ENCODE measurements at places on chromosomes 12 and 14. TPM values are rescaled to one million over a fixed set of nuclear protein-coding genes. Genes with fewer than 3 reads are reported as not detected.
A peak's percentile ranks its signal among the peaks of the same experiment; 100 is the strongest.

The CD4 gene
- 14.8 TPM for total RNA-seq

The FOXM1 gene
- total RNA-seq = 6.3 TPM

The RILPL2 gene
- total RNA-seq = 1.6 TPM

The PGF gene
- 0.96 TPM for total RNA-seq

The SERPINA1 gene
- 98.3 TPM for total RNA-seq

The RTN1 gene
- total RNA-seq = 3.8 TPM

The VDR gene
- total RNA-seq = 69.5 TPM

The TRPV4 gene
- total RNA-seq = 0.48 TPM

The CIROP gene
- total RNA-seq = not detected

- peak; percentile 87 for DNase-seq
These were observed 142.3 kb upstream of the PARP11 start for GRCh38 chr12:4015225-4016091.

DNA sequence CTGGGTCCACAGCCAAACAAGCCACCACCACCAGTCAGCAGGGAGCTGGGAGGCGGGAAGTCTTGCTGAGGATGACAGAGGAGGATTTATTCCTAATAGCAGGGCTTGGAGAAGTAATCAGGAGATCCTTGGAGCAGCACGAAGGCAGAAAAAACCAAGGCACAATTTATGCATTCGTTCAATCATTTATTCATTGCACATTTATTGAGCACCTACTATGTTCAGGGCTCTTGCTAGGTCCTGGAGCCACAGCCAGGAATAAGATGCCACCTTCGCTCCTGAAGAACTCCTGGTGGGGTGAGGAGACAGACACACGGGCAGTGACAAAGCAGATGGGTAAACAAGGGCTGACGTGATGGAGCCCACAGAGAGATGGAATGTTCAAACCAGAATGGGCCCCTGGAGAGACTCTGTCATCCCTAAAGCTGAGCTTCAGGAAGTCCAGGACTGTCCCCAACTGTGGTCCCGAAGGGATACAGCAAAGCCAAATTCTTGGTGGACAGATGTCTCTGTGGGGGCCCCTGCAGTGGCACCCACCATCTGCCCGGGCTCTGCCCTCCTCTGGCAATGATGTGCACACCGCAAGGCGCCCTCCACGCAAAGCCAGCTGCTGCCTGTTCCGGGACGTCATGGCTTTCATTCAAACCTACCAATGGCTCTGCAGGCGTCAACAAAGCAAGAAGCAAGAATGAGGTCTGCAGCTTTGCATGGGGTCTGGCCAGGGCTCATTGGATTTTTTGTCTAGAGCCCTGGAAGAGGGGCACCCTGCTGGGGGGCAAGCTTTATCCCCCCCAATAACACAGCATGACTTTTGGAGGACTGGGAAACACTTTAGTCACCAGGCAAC is 3.0 kb upstream of the TESC start:
- DNase-seq = no peak

DNA sequence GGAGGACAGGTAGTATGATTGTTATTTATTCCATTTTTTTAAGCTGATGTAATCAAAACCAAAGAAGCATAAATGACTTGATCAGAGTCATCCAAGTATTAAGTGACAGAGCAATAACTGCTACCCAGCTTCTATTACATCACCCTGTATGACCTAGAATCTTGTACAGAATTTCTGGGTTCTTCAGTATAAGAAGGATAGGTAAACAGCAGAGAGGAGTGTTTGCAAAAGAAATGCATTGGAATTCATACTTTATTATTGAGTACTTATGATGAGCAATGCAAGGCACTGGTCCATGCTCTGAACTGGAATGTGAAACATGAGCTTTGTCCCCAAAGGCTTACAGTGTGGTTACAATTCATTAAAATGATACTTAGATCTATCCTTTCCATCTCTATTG is 916.8 kb downstream of the DIO2 start:
- no peak for DNase-seq

DNA sequence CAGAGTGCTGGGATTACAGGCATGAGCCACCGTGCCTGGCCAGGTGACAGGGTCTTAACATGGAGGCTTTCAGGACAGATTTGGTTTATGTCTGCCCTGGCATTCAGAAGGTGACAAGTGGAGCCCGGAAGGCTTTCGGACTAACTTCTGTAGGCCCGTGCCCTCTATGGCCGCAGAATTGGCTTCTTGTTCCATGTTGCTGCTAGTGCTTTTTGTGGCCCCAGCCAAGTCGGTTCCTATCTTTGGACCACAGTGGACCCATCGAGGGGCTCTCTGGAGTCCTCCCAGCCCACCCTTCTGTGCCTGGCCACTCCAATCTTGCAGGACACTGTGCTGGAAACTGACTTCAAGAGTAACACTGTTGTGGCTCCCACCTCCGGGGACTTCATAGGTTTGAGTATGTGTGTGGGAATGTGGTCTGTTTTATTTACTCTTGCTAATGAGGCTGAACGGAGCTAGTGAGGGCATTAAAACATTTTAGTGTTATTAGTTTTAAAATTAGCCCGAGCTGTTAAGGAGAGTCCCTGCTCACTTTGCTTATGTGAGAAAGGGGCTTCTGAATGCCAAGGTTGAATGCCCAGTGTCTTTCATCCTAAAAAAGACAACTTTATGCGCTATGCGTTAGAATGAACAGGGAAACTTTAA is 245.9 kb downstream of the CACNA1C start:
- no peak for DNase-seq

DNA sequence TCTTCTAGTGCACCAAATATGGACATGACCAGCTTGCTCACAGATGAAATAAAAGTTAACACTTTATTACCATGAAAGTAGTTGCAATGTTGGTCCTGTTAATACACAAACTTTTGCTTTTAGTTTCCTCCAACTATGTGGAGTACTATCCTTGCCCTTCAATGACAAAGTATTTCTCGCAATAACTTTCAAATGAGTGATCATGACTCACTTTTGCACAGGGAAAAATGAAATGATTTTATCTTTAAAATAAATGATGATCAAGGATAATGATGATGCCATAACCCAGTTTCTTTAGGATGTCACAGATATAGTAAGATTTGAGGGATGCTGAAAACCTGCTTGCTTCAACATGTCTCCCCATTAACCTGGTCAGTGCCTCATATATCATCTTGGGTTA is 254.0 kb upstream of the KITLG start:
- no peak for DNase-seq

GRCh38 chr12:70854881-70855568 is 65.5 kb downstream of the PTPRR start:
- no peak for DNase-seq

DNA sequence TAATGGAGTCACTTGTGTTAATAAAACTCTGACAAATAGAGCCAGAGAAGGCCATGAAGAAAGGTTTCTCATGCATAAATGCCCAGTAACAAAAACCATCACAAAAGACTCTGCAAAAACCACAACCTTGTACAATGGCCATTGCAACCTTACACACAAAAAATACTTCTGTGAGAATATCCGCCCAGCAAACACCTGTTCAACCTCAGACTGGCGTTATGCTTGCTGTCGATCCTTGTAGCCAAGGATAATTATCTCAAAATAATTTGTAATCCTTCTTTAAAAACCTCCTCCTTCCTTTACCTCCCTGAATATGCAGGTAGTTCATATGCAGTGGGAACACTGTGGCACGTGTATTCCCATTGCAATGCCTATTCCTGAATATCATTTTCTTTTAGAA is 157.1 kb downstream of the SLC41A2 start:
- DNase-seq = no peak

DNA sequence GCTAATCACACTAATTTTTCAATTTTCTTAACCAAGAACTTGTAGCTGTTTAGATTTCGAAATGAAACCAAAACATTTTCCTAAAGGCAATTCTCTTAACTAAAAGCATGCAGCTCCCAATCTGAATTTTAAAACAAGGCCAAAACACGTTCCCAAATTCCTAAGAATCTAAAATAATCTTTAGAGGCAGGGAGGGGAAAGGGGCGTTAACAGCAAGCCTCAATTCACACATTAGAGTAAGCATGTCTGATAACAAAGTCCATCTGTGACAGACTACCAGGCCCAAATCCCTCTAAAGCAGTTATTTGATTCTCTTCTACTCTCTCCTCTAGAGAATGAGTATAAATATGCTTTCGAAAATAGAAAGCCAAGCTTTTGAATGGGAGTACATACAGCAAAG is 754 bp downstream of the ATG14 start:
- no peak for DNase-seq

- DNase-seq = no peak
These were observed 2.2 kb upstream of the PXN start for GRCh38 chr12:120267736-120268135.

GRCh38 chr12:132292328-132293319 is 36.8 kb downstream of the GALNT9 start:
- DNase-seq = peak; percentile 32

GRCh38 chr12:53561590-53561953 is 54.3 kb upstream of the NPFF start:
- no peak for DNase-seq

- no peak for DNase-seq
These were observed 14.7 kb upstream of the LIN7A start for GRCh38 chr12:80952443-80952842.

DNA sequence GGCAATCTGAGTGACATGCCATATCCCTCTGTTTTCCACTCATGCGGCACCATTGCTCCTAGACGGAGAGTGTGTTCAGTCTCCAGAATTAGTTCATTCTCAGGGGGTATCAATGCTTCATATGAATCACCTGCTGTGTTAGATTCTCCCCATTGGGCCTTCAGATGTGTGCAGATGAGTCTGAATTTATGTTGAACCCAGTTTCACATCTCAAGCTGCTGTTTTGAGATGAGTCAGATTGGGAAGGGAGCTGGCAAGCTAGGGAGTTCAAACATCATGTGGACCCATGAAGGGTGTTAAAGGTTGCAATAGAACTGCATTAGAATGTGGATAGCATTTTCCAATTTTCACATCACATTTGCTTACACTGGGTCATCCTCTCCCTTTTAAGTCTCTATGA is 46.9 kb upstream of the KCNA1 start:
- no peak for DNase-seq

- DNase-seq = no peak
These were observed 73.8 kb downstream of the WDR20 start for GRCh38 chr14:102213470-102213869.

DNA sequence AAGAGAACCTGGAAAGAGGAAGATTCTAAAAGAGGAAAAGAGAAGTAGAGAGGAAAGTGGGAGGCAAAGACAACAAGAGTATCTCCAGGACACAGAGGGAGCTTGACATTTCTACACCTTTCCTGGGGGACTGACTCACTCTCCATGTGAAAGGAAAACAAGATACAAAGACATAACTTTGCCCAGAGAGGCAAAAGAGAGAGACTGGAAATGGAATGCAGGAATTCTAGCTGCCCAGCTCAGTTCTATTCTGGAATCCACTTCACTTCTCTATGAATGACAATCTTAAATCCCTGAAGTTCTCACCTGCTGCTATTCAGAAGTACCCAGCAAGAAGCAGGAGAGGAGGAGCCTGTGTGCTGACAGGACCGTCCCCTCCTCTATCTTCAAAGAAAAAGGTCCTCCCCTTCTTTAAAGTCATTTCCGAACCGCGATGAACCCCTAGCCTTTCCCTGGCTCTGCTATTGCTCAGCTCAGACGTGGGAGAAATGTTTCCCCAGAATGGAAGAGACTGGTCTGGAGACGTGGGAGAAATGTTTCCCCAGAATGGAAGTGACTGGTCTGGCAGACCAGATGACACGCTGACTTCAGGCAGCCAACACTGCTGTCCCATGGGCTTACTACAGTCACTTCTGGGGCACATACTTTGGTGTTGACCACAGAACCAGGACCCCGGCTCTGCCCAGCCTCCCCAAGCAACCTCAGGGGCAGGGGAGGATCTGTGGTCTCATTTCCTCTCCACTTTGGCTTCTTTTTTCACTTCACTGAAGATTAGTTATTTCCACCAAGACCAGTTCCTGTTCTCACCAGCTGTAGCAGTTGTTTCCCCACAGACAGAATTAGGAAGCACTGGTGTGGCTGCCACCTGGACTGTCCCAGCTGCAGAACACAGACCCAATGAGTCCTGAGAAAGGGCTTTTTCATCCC is 8.3 kb downstream of the FMNL3 start:
- DNase-seq = no peak

DNA sequence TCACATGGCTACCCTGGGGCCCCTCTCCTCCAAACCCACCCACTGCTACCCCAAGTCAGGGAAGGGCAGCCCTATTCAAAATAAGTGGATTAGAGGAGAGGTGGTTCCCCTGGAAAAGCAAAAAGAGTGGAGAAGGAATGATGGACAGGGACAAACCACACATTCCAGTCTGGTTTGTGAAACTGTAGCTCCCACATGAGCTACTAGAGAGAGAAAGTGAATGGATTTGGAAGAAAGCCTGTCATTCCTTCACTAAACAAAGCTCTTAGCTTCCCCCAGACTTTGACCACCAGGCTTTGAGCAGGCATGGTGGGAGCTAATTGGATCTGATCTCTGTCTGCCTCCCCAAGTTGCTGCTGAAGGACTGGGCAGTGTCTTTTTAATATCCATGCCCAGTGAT is 28.0 kb downstream of the CCDC63 start:
- DNase-seq = no peak

DNA sequence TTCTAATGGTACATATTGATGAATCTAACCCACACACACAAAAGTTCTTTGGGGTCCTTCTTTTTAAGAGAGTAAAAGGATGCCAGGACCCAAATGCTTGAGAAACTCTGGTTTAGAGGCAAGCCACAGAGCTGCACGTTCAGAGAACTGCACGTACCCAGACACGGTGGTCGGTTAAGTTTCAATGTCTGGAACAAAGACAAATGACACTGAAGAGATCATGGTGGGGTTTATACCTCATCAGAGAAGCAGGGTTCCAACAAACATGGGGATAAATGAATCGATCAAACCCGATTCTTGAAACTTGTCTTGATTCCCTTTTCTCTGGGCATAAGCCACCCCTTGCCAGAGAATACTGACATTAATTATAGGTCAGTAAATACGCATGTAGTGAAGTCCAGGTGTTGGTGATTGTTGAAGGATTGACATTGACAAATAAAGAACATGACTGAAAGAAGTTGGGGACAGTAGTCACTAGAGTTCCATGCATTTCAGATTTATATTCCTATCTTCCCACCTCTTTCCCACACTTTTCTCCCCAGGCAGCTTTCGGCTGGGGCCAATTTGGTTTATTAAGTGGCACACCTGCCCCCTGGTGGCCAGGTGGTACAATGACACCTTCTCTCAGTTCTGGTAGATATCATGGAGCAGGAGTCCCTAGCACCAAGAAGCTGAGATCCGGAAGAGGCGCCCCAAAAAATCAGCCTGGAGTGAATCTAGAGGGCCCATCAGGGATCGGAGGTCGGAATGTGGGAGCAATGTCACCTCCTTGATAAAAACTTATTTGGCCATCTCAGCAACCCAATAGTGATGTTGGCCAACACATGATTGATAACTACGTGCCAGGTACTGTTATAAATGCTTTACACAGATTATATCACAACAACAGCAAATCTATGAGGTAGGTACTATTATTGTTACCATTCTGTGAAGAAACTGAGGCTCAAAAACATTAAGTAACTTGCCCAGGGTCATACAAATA is 17.8 kb upstream of the HDAC7 start:
- peak; percentile 63 for DNase-seq

GRCh38 chr12:53991077-53991460 is 6.1 kb downstream of the HOXC10 start:
- no peak for DNase-seq

Measured in mucosa of descending colon (tissue), 3 donors.